ENCODE measurements at places on chromosomes 3 and 15. TPM values are rescaled to one million over a fixed set of nuclear protein-coding genes. Genes with fewer than 3 reads are reported as not detected.

GRCh38 chr3:167958141-167958540 lies 137.6 kb downstream of the GOLIM4 start:
- DNase-seq: no peak

- no peak for DNase-seq
Measured at GRCh38 chr3:81462921-81463320, 298.5 kb downstream of the GBE1 start.

- no peak for DNase-seq
Measured at GRCh38 chr3:130712718-130713423, 33.8 kb downstream of the PIK3R4 start.

DNA sequence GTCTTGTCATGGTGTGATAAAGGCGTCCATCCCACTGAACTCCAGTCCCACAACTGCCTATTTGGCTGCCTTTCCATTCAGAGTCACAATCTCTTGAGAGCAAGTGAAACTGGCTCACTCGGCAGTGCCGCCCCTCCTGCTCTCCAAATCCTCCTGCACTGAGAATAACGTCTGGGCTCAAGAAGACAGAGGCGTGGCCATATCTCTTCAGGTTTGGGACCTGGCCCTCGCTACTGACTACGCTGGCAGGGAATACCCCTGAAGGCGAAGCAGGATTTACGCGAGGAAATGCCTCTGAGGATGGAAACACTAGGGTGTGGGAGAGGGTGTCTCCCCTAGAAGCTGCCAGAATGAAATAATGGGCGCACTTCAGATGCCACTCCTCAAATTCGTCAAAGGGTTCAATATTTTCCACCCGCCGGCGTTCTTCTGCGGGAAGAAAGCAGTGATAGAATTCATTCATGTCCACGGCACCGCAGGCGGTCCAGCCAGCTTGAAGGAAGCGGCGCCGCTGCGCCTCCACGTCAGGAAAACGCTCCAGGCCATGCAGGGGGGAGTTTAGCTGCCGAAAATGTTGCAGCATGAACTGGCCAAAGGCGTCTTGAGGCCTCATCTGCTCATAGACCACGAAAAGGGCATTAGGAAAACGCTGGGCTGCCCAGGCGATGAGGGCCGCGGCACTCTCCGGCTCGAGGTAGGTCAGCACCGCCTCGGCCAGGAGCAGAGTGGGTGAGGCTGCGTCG lies 985 bp downstream of the LCMT2 start:
- DNase-seq: no peak

- DNase-seq: no peak
Measured at GRCh38 chr15:68981941-68982340, 32.6 kb upstream of the NOX5 start.

DNA sequence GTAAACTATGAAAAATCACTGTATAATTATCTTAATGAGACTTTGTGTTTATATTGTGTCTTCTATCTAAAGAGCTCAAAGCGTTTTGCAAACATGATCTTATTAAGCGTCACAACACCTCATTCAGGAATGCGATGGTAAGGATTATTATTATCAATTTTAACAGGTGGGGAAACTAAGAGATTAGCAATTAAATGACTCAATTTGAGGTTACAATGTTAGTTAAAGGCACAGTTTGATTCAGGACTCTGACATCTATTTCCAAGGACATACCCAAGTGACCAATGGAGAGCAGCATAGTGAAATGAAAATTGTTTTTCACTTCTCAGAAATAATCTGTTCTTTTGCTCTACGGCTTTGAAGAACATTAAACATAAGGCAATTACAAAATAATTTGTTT lies 74.6 kb downstream of the FMN1 start:
- DNase-seq: no peak

GRCh38 chr3:105772635-105773034 lies 96.2 kb downstream of the CBLB start:
- no peak for DNase-seq

GRCh38 chr3:192395506-192395905 lies 331.8 kb downstream of the FGF12 start:
- no peak for DNase-seq

- DNase-seq: no peak
Measured at GRCh38 chr15:81511138-81511537, 137.1 kb upstream of the TMC3 start.

GRCh38 chr3:66320390-66320789 lies 99.6 kb downstream of the SLC25A26 start:
- no peak for DNase-seq

DNA sequence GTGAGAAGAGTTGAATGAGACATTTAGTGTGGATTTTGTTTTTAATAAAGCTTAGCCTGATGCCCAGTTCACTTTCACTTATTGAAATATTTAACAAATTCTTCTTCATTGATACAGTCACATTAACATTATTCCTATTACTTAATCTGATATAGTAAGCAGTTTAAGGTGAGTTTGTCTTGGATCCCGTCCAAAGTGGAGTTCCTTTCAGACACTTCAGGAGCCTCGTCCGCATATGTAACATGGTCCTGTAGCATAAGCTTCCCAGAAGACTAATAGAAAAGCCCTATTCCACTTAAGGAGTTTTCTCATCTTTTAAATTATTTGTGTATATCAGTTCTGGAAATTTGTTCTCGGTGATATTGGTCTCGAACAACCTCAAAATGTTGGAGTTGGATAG lies 39.7 kb upstream of the MLF1 start:
- no peak for DNase-seq

DNA sequence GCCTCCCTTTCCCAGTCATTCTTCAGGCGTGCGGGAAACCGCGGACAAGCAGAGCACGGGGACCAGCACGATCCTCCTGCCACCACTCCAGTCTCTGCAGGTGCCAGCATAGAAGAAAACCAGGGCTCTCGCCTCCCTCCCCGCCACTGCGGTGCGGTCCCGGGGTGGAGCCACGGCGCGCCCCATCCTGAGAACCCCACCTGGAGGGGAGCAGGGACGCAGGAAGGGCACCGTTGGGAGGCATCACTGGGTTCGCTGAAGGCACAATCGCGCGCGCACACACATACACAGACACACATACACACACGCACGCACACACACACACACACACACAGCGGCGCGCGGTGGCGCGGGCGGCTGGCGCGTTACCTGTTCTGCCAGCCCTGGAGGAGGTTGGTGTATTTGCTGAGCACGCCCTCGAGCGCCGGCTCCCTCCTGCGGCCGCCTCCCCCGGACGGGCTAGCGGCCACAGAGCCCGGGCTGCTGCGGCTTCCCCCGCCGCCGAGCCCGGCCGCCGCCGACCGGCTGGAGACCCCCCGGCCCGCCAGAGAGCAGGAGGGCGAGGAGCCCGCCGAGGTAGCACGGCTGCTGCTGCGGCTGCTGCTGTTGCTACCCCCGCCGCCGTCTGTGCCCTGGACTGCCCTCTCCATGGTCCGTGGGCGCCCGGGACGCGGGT lies 394 bp downstream of the OSBPL10 start:
- no peak for DNase-seq

- DNase-seq: no peak
Measured at GRCh38 chr3:10180738-10181295, 16.1 kb downstream of the IRAK2 start.

DNA sequence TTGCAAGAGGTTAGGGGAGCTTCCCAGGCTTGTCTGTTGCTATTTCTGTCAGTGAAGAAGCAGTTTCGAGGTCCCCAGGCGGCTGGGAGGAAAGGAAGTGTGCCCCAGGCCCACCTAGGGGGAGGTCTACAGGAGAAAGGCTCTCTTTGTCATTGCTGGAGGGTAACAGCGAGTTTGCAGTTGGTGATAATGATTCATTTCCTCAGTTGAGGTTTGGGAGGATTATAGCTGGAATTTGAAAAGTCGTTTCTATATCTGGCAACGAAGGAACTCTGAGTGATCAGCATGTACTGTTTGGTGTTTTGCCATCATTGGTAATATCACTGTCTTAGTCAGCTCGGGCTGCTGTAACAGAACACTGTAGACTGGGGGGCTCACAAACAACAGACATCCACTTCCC lies 65.5 kb upstream of the UBE3A start:
- DNase-seq: no peak

DNA sequence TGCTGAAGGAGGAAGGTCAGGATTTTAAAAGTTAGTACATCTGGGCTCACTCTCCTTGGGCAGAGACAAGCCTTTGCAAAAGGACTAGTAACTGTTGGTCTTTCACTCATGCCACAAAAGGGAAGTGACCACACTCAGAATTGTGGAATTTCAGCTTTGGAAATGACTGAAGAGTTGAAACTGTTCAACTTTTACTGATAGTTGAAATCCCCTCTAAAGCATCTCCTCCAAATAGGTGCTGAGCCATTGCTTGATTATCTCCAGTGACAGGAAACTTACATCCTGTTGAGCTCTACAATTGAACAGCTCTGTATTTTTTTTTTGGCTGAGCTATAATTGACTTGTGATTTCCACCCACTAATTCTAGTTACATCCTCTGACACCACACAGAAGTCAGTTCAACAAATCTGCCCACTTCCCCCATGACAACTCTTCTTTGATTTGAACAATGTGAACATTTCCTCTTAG lies 254.8 kb upstream of the TPRG1 start:
- DNase-seq: no peak

- DNase-seq: no peak
Measured at GRCh38 chr15:29100486-29101000, 169.1 kb downstream of the NSMCE3 start.

GRCh38 chr3:129104051-129104450 lies 17.6 kb downstream of the RAB43 start:
- no peak for DNase-seq

GRCh38 chr3:150436161-150436560 lies 28.1 kb downstream of the TSC22D2 start:
- DNase-seq: no peak

DNA sequence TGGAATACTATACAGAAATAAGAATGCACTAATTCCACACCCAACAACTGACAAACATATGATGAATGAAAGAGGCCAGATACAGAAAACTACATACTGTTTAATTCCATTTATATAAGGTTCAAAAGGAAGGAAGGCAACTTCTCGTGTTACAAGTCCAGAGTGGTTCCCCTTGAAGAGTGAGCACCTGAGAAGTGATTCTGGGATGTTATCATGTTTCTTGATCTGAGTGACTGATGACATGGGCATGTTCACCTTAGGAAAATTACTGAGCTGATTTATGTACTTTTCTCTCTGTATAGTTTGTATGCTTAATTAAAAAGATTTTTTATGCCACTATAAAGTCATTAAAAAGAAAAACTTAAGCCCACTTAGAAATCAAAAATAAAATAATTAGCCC lies 13.6 kb downstream of the CCDC12 start:
- no peak for DNase-seq

DNA sequence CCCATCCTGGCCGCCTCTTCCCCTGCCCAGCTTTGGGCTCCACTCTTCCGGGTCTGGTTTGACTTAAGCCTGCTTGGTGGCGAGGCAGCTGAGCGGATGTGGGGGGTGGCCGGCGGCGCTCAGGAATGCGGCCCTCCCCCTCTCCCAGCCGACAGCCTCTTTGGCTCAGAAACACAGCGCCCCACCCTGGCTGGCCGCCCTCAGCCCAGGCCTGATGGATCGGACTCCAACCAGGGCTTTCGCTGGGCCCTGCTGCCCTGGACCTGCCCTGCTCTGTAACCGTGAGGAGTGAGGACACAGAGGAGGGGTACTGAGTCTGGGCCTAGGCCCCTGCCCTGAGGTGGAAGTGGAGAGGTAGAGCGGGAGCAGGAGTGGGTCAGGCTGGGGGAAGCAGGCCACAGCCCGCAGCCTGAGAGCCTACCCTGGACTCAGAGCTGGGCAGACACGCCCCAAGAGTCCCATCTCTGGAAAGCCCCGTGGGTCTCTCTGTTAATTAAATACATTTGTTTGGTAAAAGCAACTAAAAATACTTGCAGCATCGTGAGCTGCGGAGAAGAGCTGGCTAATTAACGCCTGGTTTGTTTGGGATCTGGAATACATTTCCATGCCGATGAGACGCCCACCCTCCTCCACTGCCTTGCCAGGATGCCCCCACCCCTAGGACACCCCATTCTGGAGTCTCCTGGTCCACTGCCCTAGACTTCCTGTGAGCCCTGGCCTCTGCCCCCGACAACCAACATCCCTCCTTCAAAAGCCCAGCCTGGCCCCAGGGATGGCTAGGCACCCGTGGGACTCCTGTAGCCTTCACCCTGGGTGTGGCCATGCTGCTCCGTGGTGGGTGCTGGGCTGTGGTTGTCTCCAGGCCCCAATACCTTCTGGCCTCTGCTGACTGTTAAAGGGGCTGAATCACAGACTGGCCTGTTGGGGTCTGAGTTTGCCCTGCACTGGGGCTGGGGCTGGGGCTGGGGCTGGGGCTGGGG lies 19.6 kb downstream of the PLXNA1 start:
- peak; percentile 38 for DNase-seq

DNA sequence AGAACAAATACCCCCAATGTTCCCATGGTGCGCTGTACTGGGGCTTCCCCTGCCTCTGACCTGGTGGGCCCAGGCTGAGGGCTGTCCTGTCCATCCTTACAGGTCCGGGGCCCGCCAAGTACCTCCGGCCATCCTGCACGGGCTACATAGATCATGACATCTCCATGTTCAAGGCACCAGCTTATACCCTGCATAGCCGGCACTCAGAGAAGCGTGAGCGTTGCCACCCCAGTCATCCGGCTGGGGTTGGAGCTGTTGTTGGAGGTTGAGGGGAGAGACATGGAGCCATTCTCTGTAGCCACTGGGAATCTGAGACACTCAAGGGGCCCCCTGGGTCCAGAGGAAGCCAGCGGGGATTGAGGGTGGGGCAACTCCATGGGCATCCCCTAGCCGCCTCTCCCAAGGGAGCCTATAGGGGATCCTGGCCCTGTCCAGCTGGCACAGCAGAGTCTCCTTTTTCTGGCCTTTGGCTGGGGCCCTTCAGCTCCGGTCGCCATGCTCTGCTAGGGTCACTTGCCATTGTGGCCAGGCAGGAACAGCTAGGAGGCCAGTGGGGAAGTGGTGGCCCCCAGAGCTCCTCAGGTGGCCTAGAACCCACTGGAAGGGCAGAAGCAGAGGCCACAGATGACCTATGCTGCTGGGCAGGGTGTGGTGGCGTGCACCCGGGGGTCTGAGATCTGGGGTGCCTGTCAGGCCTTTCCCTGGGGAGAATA lies 12.5 kb upstream of the CSPG4 start:
- DNase-seq: peak; percentile 65

DNA sequence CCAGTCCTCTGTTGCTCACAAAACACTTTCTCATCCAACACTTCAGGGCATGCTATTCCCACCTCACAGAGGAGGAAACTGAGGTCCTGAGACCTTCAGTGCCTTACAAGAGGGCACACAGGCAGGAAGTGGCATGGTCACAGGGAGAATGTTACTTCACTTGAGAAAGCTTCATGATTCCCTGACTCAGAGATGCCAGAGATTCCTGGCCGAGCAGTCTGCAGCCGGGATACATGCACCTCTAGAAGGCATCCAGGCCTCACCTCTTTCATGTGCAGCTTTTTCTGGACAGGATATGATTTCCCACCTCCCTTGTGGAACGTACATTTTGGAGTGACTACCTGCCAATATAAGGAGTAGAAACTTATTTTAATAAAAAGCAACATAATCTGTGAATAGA lies 2.8 kb upstream of the SST start:
- DNase-seq: no peak

SLC7A14 gene
- not detected for total RNA-seq

GOLGA6L22 gene
- total RNA-seq: not detected

AGBL1 gene
- total RNA-seq: not detected

CTSH gene
- total RNA-seq: 112 TPM

BUB1B gene
- total RNA-seq: not detected

PTH1R gene
- total RNA-seq: 10.3 TPM

MORC1 gene
- total RNA-seq: not detected

NR2E3 gene
- total RNA-seq: not detected

RLBP1 gene
- not detected for total RNA-seq

CORO2B gene
- 11.0 TPM for total RNA-seq

IQCF5 gene
- total RNA-seq: not detected

SAMD7 gene
- not detected for total RNA-seq
